ENCODE measurements at places on chromosomes 16 and 17. TPM values are rescaled to one million over a fixed set of nuclear protein-coding genes. Genes with fewer than 3 reads are reported as not detected.

P3H4 gene
- 27.9 TPM for total RNA-seq

ST3GAL2 gene
- 23.6 TPM for total RNA-seq

DNA sequence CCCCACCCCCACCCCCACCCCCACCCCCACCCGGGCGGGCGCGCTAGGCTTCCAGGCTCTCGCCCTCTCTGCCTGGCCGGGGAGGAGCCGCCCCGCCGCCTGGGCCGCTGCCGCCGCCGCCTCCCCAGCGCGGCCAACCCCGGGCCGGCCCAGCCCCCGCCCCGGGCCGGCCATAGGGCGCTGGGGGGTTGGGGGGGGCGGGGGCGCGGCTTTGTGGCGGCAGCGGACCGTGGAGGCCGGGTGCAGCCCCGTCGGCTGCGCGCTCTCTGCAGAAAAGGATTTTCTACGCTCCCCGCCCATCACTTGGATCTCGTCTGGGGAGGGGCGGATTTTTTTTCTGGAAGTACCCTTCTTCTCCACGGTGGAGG, 230.9 kb downstream of the MRTFB start:
- no peak for DNase-seq

DNA sequence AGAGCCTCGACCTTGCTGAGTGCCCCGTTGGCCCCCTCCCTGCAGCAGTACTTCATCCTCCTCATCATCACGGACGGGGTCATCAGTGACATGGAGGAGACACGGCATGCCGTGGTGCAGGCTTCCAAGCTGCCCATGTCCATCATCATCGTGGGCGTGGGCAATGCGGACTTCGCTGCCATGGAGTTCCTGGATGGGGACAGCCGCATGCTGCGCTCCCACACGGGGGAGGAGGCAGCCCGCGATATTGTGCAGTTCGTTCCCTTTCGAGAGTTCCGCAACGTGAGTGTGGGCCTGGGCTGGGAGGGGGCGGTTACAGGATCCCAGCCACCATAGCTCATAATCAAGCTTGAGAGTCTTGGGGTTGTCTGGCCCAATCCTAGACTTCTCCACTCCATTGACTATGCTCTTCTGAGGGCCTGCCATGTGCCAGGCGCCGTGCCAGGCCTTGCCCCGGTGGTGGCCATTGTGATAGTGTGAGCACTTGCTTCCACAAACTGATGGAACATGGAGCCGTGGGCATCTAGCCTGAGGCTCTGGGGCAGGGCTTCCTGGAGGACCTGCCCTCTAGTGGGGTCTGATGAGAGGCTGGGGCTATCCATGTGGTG, 39.7 kb downstream of the PSME3IP1 start:
- DNase-seq = no peak

GRCh38 chr17:35486920-35487732, 38.6 kb upstream of the SLFN13 start:
- DNase-seq = no peak

DNA sequence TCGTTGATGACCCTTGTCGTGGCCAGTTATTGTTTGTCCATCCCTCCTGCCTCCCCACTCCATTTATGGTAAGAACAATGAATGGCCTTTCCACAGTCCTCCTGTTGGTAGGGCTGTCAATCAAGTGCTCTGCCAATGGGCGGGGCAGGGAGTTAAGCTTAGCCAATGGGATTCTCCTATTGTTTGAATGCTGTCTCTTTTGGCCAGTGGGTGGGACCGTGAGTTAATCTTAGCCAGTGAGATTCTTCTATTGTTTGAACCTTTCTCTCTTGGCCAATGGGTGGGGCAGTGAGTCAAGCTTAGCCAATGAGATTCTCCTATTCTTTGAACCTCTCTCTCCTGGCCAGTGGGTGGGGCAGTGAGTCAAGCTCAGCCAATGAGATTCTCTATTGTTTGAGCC, 85.4 kb downstream of the IRX3 start:
- no peak for DNase-seq

DNA sequence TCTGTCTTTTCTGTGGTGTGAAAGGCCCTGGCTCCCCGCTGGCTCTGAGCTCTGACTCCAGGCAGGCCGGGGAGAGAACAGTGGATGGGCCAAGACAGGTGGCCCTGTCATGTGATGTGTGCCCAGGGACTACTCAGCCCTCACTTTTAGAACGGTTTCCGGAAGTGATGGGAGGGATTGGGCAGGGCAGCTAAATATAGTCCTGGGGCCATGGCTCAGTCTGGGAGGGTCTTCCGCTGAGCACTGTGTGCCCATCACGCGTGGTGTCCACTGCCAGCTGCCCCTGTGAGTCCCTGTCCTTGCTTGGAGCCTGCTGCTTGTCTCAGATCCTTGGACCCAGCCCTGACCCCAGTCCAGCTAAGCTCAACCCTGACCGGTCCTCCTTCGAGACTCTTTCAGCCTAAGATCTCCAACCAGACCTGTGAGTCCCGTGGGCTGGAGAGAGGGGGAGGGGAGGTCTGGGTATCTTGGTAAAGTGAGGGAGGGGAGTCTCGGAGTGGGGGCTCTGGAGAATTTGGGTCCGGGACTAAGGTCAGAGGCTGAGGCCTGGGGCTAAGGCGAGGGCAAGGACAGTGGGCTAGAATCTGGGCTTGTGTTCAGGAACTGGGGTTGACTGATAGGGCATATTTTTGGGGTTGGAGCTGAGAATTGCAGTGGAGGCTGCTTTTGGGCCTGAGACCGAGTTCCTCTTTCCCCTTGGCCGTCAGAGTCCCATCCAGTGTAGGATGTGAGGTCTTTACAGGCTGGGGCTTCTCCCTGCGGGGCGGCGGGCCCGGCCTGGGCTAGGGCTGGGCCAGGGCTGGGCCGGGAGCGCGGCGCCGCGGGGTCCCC, at the start of gene TRIM72:
TRIM72 (plus strand) TSS at position 243 of the 831 bp plus-strand sequence. CDS start 620 bp downstream, outside the sequence.
- DNase-seq = no peak

PMP22 gene
- 91.3 TPM for total RNA-seq

GRCh38 chr16:76197900-76198299, 79.3 kb upstream of the CNTNAP4 start:
- no peak for DNase-seq

AATK gene
- 2.8 TPM for total RNA-seq

- DNase-seq = no peak
Observed at GRCh38 chr16:85557971-85558657, 55.0 kb upstream of the GSE1 start.

DNA sequence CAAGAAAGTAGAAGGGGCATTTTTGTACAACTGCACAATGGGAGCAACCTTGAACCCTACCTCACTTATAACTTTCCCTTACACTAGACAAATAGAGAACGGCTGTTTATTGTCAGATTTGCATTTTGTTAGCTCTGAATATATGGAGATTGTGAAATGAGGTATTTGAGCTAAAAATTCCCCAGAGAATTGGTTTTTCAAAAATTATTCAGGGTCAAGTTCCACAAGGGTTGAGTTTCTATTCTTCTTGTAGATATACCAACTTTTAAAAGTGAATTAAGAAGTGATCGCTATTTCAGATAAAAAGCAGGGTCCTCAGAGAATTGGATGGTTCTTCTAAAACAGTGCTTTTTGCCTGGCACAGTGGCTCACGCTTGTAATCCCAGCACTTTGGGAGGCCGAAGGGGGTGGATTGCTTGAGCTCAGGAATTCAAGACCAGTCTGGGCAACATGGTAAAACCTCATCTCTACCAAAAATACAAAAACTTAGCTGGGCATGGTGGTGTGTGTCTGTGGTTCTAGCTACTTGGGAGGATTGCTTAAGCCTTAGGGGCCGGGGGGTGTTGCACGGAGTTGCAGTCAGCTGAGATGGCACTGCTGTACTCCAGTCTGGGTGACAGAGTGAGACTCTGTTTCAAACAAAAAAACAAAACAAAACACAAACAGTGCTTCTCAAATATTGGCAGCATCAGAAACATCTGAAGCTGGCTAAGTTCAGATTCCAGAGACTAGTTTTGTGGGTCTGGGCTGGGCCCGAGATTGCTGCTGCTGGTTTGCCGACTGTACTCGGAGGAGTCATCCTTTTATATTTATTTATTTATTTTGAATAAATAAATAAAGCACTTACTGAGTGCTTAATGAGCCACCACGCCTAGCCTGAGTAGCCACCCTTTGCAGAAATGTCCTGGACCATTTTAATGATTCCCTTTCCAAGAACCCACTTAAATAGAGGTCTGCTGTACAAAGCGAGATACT, 50.9 kb downstream of the PECAM1 start:
- no peak for DNase-seq

DNA sequence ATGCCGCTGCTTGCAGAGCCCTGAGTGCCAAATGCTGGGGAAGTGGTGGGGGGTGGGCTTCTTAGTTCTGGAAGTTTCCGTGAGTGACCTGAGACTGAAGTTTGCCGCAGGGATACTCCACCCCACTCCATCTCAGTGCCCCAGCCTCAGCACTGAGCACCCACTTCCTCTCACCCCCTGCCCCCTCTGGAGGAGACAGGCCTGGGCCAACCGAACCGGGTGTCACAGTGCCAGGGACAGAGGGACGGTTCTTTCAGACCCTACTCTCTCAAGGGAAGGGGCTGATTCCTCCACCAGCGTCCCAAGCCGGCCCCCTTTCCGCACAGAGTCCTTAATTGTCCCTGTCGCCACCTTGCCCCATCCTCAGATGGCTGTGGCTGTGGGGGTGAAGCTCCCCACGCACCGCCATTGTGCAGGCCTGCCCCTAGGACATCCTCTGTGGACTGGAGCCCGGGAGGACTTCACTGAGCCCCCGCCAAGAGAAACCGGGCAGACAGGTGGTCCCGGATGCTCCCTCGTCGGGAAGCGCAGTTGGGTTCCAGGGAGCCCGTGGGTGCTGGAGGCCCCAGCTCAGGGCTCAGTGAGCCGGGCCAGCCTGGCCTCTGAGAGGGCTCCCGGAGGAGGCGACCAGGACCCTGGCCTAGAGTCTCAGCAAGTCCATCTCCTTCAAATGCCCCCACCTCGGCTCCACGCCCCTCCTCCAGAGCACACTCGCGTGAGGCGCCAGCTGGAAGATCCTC, 1.6 kb upstream of the KREMEN2 start:
- DNase-seq = no peak

SBK1 gene
- 1.3 TPM for total RNA-seq

TMC5 gene
- 1.2 TPM for total RNA-seq

AOC3 gene
- 38.1 TPM for total RNA-seq

AURKB gene
- total RNA-seq = 12.4 TPM

DNA sequence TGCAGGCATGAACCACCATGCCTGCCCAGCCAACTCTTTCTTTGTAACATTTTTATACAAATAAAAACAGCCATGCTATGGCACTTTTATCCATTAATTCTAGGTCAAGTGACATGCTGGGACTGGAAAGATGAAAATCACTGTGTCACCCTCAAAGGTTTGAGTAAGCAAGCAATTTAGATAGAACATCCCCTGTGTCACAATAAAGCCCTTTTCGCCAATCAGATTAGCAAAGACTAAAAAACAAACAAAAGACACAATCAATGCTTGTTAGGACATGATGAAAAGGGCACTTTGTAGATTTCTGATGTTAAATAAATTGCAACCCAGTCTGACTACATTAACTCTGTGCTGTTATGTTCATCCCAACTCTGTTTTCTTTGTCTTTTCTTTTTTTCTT, 26.4 kb downstream of the CHP2 start:
- DNase-seq = no peak

PTX4 gene
- total RNA-seq = 0.10 TPM

SOST gene
- 0.20 TPM for total RNA-seq

TSNAXIP1 gene
- 0.59 TPM for total RNA-seq

P2RX5 gene
- 1.5 TPM for total RNA-seq

HBQ1 gene
- total RNA-seq = 2.2 TPM

DNA sequence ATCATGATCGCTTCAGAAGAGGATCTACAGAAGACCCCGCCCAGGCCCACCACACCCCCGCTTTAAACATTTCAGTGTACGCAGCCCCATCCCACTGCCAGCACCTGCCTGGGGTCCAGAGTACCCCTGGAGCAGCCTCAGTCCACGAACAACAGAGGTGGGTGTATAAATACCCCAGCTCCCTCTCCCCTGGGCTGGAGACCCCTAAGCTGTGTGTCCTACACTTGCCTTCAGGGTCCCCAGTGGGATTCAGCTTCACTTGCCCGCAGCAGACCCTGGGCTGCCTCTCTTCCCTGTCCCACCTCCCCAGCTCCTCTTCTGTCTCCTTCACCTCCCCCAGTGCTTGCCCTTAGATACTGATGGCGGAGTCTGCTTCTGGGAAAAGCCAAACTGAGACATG, 105.7 kb downstream of the RBFOX3 start:
- no peak for DNase-seq

DNA sequence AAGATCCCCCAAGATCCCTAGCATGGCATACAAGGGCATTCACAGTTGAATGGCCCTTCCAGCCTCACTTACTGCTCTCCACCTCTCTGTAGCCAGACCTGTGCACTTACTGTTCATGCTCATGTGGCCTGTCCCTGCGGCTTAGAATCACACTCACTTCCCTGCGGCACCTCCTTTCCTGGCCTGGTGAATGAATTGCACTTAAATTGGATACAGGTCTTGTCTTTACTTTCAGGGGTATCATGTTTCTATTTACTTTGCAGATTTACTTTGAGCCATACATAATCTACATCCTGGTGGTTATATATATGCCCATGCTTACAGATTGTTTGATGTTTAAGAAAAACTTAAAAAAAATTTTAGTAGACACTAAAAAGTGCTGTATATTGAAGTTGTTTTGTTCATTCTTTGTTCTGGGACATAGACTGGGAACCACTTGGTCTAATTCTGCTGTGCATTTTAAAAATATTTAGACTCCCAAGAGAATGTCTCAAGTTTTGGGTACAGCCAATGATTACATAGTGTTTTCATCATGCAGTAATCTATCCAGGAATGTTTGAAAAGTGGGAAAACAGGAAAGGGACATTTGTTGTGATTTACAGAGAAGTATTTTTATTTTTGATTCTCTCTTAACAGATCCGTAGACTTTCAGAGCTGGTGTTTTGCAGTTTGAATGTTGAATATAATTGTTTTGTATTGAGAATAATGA, 63.9 kb downstream of the NUP88 start:
- peak; percentile 23 for DNase-seq

GRCh38 chr16:83068686-83069085, 441.9 kb downstream of the CDH13 start:
- no peak for DNase-seq

GRCh38 chr17:81094509-81095382, 59.8 kb downstream of the BAIAP2 start:
- DNase-seq = peak; percentile 87

DNA sequence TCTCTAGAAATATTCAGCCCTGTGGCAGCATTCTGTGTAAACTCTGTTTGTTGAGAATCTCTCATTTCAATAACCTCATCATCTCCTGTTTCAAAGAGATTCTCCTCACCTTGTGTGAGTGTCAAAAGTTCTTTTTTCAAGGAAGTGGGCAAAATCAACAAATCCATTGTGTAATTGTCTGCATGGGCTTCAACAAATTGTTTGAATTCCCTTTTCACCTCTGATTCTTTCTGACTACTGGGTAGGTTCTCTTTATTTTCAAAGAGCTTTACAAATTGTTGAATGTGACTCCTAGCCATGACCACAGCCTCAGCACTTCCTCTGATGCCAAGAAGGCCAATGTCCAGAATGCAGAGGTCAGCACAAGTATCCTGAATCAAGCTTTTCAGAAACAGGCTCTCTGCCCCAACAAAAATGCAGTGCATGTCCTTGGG, 48.0 kb downstream of the N4BP1 start:
- no peak for DNase-seq

GRCh38 chr17:81037026-81037797, 2.3 kb downstream of the BAIAP2 start:
- DNase-seq = no peak

BOLA2 gene
- total RNA-seq = 14.0 TPM

All from skin of body (tissue), 3 donors.